ENCODE measurements at places on chromosomes 2 and 18.

- DNase-seq = no peak
These were observed 205.8 kb downstream of the INSIG2 start for GRCh38 chr2:118294063-118294462.

GRCh38 chr2:179602452-179602851, 259.0 kb downstream of the ZNF385B start:
- no peak for DNase-seq

GRCh38 chr2:1950474-1950873, 206.2 kb upstream of the PXDN start:
- no peak for DNase-seq

- no peak for DNase-seq
These were observed 154.9 kb downstream of the CTIF start for GRCh38 chr18:48693625-48694262.

DNA sequence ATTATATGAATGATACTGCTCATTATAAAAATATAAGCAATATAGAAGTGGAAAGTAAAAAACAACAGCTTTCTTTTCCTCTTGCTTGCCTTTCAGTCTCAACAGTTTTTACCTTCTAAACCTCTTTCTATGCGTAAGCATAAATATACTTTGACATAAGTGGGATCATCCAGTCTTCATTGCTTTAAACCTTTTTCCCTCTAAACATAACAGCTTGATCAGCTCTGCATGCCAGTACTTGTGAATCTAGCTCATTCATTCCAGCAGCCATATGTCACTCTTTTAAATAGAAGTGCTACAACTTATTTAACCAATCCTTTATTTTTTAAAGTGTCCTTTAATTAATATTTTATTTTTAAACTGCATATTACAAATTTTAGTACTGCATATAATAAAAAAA, 88.1 kb downstream of the TTC27 start:
- DNase-seq = no peak

DNA sequence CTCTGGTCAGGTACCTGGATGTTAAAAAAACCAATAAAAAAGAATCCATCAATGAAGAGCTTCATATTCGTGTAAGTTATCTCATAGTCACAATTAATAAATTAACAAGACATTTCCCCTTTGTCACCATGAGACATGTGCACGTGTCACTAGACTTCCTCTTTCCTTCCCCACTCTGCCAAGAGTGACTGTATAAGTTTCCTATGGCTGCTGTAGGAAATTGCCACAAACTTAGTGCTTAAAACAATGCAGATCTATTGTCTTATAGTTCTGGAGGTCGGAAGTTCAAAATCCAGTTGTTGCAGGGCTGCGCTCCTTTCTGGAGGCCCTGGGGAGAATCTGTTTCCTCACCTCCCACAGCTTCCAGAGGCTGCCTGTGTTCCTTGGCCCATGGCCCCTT, 35.8 kb downstream of the SLC9A4 start:
- no peak for DNase-seq

- no peak for DNase-seq
These were observed 111.2 kb downstream of the PLB1 start for GRCh38 chr2:28606986-28607441.

DNA sequence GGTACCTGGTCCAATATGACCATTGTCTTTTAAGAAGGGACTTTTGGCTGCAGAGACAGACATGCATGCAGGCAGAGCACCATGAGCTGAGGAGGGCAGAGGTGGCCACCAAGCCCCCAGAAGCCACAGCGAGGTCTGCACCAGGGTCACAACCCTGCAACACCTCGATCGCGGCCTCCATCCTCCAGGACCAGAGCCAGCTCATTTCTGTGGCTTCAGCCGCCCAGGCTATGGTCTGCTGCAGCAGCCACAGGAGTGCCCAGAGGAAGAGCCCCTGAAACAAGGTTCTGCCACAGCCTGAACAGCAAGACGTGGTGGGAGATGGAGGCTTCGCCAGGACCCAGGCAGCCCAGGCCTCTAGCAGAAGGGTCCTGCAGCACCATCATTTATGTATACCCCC, 53.9 kb downstream of the ANKMY1 start:
- no peak for DNase-seq

DNA sequence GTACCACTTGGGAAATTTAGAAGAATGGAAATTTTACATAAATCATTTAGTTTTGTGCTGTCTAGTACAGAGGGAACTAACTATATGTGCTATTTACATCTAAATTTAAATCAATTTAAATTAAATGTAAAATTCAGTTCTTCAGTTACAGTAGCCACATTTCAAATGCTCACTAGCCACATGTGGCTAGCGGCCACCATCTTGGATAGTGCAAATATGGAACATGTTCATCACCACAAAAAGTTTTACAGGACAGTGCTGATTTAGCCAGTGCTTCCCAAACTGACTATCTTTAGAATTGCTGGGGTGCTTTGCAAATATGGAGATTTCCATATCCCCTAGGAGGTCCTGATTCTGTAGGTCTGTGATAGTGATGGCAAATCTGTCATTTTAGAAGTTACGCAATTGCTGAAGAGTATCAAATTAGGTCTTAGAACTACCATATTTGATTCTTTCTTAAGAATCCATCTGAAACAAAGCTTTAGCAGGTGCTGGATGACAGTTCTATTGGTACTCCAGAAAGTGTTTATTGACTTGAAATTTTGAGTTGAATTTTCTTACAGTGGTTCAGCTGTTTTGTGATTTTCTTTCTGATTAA, 12.8 kb downstream of the EHBP1 start:
- DNase-seq = no peak

DNA sequence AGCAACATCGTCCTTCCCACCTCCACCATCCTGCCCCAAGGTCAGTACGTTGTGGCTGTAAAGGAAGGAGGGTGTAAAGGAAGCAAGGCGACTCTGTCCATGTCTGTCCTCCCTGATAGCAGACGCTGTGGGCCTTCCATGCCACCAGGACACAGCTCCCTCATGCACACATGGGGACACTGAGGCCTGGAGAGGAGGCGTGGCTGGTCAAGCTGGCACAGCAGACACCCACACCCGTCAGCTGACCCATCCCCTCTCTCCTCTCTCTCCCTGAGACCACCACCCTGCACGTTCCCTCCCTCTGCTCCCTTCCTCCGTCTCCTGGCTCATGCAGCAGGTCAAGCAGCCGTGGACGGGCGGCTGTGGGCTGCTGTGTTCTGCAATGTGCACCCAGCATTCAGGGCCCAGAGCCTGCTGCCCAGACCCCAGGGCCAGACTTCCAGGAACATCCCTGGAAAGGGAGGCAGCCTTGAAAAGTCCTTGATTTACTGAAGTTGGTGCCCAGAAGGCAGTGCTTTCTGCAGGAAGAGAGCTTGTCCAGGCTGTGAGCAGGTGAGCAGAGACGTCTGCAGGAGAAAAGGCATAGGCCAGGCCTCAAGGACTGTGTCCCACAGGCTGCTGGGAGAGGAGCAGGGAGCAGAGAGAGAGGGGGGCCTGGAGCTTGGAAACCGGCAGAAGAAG, 133.6 kb downstream of the DDX1 start:
- DNase-seq = no peak

GRCh38 chr18:51621113-51621863, 423.8 kb upstream of the MEX3C start:
- DNase-seq = peak; percentile 33

GRCh38 chr18:37298816-37299215, 266.8 kb downstream of the CELF4 start:
- DNase-seq = no peak

- no peak for DNase-seq
These were observed 235.6 kb upstream of the MYT1L start for GRCh38 chr2:2566396-2567323.

DNA sequence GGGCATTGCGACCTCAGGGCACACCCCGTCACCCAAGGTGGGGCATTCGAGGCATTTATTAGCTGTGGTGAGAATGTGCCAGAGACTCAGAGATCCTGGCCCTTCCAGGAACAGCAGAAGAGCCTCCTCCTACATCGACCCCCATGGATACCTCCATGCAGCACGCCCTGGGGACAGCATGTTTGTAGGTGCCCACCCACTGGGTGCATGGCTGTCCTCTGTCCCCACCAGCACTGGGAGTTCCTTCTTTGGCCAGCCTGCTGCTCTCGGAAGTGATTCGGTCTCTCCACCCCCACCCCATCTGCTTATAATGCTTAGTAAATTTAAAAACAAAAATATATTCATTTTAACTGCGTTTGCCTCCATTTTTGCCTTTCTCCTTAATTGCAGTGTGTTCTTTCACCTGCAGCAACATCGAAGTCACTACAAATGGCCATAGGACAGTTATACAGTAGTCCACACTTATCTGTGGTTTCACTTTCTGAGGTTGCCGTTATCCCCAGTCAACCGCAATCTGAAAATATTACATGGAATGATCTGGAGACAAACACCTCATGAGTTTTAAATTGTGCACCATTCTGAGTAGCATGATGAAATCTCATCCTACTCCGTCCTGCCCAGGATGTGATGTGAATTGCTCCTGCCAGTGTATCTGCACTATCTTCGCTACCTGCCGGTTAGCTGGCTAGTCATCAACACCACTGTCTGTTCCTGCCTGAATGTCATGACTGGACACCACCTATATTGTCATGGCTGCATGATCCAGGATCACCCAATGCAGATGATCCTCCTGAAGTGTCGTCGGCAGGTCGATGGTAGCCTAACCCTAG, 29.6 kb upstream of the ZCCHC2 start:
- DNase-seq = no peak

DNA sequence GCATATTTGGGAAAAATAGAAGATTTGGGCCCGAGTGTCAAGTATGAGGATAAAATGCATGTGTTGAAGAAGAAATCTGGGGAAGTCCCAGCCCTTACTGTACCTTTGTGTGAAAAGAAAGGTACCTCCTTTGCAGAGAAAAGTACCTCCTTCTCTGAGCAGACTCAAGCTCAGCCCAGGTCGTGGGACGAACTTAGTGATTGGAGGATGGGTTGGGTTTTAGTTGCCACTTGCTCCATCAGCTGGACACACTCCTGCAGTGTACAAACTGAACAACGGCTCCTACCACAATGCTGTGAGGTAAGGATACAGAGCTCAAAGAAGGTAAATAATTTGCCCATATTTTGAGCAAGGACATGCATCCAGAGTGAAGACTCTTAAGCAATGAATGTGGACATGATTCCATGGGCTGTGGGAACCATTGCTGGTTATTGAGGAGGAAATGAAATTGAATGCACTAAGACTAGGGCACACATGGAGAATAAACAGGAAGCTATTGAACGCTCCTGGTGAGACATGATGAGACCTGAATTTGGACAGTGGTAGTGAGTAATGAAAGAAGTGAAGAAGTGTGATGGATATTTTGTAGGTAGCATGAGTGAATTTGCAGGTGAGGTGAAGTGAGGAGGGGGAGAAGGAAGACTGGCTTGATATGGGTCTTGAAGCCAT, 49.8 kb upstream of the IL1RL1 start:
- DNase-seq = no peak

GRCh38 chr2:121969166-121969565, 213.7 kb downstream of the TSN start:
- DNase-seq = no peak

- no peak for DNase-seq
These were observed 29.7 kb downstream of the ZNF804A start for GRCh38 chr2:184628051-184628450.

DNA sequence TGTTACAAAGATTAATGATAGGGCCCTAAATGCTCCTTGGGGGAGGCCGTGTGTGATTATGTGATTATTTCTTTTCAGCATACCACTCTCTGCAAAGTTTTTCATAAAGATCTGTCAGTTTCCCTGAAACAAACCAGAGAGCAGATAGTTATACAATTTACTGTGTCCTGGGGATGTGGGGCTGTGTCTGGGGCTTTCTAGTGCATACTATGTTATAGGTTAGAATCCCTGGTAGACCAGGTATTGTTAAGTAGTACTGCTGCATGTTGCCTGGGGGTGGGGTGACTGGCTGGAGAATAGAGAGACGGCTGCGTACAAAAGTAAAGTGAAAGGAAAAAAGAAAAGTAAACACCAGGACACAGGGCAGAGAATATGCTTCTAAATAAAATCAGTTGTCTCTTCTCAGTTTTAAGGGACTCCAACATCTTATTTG, 3.3 kb upstream of the CCBE1 start:
- no peak for DNase-seq

DNA sequence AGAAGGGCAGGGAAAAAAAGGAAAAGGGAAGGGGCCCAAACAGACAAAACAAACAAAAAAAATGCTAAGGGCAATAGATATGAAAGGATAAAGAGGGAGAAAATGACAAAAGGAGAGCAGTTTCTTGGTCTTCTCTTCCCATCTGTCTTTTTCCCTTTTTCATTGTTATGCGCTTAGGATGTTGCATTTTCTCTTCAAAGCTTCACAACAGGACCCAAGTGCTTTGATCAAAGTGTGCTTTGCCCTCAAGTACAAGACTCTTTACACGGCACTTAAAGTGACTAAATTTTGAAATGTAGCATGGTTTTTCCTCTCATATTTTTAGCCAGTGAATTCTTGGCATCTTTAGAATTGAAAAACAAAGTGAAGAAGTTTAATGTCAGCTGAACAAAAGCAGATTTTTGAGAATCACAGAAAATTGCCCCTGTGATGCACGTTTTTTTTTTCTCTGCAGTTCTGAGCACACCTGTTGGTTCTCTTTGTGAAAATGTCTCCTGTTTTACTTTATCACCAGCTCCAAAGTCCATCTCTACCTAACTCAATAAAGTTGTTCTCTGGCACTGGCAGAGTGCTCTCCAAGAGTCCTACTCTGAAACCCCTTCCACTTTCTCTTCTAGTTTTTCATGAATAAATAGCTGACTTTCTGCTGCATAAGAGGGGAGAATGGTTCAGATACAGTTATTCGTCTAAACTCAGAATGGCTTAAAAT, 126.6 kb downstream of the KCNH7 start:
- DNase-seq = no peak

- no peak for DNase-seq
These were observed 16.4 kb upstream of the CD8A start for GRCh38 chr2:86807133-86807467.

- DNase-seq = no peak
These were observed 93.3 kb downstream of the ST6GAL2 start for GRCh38 chr2:106792671-106793070.

DNA sequence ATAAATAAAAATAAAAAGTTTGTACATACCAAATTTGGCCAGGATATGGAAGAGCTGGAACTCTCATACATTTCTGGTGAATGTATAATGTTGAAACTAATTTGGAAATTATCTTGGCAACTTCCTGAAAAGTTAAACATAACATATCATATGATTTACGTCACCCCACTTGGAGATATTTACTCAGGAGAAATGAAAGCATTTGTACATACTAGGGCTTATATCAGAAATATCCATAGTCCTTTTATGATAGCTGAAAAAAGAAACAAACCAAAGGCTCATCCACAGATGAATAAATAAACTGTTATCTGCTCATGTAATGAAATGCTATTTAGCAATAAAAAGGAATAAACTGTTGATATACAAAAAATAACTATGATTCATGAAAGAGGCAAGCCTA, 318.2 kb upstream of the NRXN1 start:
- DNase-seq = no peak
